ENCODE measurements at places on chromosomes 12 and 14.

- no peak for DNase-seq
These were observed 59.8 kb downstream of the CNTN1 start for GRCh38 chr12:40752011-40752410.

DNA sequence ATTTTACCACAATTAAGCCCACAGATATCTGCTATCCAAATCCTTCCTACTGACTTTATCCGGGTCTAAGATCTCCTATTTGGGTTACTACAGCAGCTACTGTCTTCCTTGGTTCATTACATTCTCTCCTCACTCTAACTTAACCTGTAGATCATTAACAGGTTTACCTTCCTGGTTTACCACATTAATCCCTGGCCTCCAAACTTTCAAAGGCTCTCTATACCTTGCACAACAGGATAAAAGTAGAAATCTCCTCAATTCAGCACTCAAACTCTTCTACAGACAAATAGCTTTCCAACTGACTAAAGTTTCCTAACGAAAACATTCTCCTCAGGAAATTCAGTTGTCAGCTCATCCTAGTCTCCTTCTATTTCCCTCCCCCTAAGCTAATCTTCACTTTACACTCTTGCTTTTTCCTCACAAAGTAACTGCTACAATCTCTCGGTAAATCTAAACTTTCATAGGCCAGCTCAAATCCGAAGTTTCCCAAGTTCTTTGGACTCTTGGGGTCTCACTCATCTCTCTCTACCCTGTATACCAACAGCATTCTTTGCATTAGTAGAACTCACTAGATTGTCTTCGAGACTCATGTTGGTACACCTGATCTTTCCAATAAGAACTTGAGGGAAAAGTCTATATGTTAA is 2.7 kb downstream of the BTBD7 start:
- DNase-seq: no peak

DNA sequence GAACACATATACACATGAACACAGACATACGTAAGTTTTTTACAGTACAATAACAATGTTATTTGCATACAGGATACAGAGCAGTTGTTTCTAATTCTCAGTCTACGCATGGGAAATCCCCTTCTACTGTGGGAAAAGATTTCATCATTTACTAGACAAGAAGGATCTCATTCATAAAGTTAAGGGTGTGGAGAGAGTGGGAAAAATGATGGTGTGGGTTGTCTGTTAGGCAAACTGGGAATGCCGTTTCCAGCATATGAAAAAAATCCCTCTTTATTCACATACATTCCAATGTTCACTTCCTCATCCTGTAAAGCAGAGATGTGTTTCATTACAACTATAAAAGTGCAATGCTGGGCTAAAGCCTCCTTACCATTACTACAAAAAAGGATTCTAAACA is 120.9 kb downstream of the SINHCAF start:
- no peak for DNase-seq

DNA sequence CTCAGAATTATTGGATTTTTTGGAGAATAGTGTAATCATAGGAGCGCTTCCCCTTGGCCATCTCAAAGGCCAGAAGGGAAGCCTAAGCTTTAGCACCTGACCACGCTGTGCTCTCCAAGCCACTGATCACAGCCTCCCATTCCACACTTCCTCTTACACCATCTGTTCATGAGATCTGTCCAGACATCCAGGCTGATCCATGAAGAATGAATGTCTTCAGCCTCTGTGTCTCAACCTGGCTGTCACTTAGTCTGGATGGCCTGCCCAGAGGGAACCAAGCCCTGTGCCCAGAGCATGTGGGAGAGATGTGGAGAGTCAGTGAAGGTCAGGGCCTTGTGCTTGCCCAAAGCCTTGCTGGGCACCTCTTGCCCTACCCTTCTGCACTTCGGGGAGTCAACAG is 40.5 kb downstream of the TSPAN11 start:
- no peak for DNase-seq

DNA sequence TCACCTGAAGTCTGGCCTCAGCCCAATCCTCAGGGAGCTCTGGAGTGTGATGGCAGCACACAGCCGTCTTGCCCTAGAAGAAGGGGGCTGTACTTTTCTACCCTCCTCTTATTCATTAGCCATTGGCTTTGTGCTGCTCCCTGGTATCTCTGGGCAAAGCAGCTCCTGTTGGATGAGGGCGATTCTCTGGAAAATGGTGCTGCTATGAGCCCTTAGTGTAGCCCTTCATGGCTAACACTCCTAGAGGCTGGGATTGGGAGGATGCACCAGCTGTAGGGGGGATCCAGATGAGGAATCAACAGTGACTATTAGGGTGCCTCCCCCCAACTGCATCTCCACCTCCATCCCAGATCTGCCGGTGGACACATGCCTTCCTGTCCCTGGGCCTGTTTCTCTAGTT is 32.6 kb downstream of the RPH3A start:
- DNase-seq: no peak

GRCh38 chr14:88750945-88751344 is 41.8 kb downstream of the EML5 start:
- no peak for DNase-seq

- no peak for DNase-seq
These were observed 10.1 kb upstream of the BTG1 start for GRCh38 chr12:92155733-92156132.

DNA sequence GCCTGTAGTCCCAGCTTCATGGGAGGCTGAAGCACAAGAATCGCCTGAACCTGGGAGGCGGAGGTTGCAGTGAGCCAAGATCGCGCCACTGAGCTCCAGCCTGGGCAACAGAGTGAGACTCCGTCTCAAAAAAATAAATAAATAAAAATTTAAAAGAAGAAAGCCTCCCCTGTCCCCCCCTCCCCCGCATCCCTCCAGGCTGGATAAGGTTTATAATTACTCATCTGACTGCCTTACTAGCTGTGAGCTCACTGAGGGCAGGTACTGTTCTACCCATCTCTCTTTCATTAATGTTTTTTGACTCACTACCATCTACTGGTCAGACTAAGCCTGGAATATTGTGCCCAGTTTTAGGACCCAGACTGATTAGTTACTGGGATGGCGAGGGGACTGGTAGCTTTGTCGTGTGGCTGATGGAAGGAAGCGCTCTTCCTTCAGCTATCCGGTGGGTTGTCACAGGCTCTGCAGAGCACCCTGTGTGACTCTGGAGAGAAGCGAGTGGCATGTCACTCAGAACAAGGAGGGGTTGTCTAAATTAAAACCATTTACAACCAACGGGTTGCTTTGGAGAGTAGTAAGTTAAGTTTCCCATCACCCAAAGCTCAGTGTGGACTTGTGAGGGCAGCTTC is 16.9 kb downstream of the EVL start:
- no peak for DNase-seq

- no peak for DNase-seq
These were observed 2.2 kb downstream of the BAZ1A start for GRCh38 chr14:34872822-34873588.

GRCh38 chr12:58540480-58541299 is 379.6 kb downstream of the LRIG3 start:
- DNase-seq: peak; percentile 73

GRCh38 chr12:106085213-106085612 is 53.5 kb downstream of the NUAK1 start:
- no peak for DNase-seq

DNA sequence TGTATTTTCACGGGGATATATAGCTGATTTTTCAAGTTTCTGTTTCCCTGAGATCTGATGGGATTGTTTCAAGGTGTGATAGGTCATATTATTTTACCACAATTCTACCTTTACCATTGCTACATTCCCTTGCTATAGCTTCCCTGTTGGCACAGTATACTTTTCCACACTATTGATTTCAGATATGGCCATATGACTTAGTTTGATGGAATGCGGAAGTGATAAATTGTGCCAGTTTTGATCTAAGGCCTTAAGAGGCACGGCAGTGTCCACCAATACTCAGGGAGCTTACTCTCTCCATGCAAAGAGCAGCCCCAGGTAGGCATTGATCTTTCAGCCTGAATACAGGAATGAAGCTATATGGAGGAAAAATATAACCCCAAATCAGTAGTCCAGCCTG is 315.7 kb downstream of the SLC16A7 start:
- no peak for DNase-seq

DNA sequence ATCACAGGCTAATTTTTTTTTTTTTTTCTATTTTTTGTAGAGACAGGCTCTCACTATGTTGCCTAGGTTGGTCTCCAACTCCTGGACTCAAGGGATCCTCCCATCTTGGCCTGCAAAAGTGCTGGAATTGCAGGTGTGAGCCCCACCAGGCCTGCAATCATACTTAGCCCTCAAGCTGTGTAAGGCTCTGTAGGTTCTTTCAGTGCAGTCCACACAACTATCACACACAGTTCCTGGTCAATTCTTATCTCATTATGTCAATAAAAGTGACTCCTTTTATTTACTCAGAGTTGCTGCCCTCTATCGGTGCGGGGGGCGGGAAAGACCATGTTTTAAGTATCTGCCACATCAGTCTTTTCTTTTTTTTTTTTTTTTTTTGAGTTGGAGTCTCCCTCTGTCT is 29.0 kb downstream of the SLC2A3 start:
- no peak for DNase-seq

- no peak for DNase-seq
These were observed 156.1 kb upstream of the ALG10B start for GRCh38 chr12:38160318-38161122.

DNA sequence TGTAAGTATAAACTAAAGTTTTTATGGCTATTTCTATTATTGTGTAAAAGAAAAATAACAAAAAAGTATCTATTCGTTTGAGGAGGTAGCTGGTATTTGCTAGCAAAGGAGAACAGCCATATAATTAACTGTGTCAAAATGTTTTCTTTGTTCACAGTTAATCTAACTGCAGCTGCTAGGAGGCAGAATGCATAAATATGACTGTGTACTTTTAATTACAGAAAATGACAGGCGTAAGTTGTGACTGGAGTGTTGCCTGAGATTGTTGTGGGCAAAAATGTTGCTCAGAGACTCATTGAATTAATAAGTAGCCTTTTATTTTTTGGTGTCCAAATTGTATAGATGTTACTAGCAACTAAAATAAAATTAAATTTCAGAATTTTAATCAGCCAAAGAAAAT is 33.5 kb downstream of the PTPRO start:
- DNase-seq: peak; percentile 18

GRCh38 chr14:100688598-100689461 is 37.9 kb upstream of the DLK1 start:
- no peak for DNase-seq

DNA sequence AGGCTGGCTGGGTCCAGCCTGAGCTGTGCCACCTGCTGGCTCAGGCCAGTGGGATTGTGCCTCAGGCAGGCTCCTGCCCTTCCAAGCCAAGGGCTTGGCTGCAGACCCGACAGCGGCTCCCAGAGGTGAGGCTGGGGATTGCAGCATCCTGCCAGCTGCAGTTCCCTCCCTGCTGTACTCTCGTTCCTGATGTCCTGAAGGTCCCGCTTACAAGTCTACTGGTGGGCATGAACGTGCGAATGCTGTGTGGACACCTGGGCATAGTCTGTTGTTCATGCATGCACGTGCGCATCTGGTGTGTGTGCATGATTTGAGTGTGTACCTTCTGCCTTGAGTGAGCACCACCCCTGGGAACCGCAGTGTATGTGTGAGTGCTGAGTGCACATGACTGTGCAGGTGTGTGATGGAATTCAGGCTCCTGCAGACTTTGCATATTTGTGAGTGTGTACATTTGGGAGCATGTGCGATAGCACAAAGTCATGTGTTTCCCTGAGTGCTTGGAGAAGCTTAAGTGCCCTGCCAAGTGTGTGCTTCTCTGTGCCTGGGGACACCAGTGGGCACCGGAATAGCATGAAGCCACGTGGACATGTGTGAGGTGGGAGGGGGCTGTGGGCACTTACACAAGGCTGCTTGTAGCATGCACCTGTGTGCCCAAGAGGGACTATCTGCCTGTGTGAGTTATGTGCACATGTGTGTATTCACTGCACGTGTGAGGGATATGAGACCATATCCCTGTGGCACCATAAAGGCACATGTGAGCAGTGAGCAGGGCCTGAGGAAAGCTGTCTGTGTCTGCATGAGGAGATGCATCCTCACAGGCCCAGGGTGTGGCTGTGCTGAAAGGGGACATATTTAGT is 19.3 kb upstream of the KRT7 start:
- DNase-seq: peak; percentile 69

DNA sequence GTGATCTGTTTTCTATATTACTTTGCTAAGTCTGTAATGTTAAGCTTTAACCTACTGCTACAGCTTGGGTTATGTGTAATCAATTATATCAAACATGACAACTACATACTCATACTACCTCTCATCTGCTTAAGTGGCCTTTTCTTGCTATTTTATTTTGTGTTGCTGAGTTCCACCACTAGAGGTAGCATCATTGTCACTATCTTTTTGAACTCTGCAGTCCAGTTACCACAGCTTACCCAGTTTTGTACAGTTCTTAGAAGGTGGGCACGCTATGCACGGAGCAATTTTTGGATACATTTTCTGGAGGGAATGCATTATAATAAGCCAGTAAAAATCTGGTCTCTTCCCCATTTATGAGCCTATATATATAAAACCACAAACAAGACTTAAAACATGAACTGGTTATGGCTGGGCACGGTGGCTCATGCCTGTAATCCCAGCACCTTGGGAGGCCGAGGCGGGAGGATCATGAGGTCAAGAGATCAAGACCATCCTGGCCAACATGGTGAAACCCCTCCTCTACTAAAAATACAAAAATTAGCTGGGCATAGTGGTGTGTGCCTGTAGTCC is 48.5 kb downstream of the SAV1 start:
- no peak for DNase-seq

DNA sequence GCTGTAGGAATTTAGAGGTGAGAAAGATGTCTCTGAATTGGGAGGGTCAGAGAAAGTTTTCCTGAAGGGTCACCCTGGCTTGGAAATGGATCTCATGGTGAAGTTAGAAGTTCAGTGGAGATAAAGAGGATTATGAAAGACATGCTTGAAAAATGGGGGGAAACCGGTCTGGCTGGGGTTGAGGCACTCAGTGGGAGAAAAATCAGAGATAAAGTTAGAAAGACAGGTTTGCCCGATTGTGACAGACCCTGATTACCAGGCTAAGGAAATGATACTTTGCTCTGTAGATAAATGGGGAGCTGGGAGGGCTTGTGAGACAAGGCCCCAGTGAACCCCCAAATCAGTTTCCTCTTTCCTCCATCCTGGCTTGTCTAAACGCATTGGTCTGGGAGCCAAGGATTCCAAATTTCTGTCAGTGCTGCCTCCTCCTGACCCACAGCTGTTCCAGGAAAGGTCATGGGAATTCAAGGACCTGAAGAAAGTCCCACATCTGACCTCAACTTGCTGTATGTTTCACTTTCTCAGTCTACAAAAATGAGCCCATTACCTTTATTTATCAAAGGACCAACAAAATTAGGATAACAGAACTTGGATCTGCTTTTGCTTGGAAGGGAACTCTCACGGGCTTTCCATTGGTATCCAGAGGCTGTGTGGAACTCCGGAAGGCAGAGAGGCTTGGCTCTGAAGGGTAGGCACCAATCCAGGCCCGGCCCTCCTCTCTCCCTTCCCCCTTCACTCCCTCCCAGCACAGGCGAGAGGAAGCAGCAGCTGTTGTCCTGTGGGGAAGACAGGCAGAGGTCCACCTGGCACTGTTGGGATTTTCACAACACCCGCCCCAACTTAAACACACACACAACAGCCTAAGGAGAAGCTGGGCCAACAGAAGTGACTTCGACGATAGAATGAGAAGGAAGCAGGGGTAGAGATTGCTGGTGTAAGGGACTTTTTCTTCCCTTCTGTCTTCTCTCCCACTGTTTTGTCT is 3.4 kb upstream of the RNASE7 start:
- no peak for DNase-seq
